ENCODE measurements at places on chromosomes 7 and 10.

- DNase-seq: no peak
Measured at GRCh38 chr7:146956321-146956720, 839.7 kb downstream of the CNTNAP2 start.

- DNase-seq: no peak
Measured at GRCh38 chr10:6220418-6221191, 17.9 kb downstream of the PFKFB3 start.

GRCh38 chr10:132266594-132267161, 41.1 kb downstream of the STK32C start:
- DNase-seq: no peak

DNA sequence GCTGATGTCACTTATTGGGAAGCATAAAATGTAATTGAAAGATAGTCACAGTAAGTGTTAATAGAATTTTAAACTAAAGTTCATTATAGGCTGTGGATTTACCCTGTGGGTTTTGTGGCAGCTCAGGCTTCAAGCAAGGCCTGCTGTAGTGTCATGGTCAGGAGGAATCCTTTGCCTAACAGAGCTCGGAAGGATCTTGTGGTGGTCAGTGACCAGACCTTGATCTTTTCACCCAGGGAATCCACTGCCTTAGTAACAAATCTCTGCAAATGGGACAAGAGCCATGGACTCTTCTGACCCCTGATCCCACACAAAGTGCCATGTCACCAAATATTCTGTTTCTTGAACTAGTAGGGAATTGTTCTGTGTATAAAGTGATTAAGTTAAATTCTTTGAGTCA, 20.6 kb upstream of the HDAC9 start:
- DNase-seq: no peak

DNA sequence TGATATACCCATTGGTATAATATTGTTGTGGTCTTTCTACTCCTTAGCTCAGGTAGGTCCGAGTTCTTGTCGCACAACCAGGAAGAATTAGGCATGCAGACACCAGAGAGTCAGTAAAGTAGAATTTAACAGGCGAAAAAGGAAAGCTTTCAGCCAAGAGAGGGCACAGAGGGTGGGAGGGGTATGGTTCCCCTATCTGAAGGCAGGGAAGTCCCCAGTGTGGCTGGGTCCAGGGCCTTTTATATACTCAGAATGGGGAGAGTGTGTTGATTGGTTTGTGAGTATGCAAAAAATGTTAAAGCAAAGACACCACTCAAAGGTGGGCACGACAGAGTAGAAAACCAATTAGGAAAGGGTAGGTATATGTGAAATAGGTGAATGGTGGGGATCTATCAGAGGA, 53.9 kb downstream of the IMMP2L start:
- no peak for DNase-seq
